ENCODE measurements at places on chromosomes 4 and X.

DNA sequence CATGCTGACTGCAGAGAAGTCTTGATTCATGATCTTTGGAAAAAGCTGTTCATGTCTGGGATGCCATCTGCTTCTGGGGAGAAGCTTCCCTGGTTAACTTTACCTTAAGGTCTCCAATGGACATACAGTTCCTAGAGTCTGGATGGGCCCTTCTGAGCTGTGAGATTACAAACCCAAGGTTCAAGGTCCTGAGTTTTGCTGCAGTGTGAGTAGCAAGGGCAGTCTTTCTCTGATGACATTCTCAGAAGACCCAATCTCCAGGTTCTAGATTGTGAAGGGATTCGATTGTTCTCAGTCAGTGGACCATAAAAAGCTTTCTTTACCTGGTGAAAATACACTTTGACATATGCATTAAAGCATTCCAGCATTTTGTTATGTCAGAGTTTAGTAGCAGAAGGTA is 179.2 kb downstream of the AASDH start:
- DNase-seq = no peak

GRCh38 chrX:10203617-10204016 is 46.8 kb downstream of the CLCN4 start:
- DNase-seq = no peak

- peak; percentile 25 for DNase-seq
Measured at GRCh38 chr4:86302251-86302650, 57.6 kb downstream of the MAPK10 start.

DNA sequence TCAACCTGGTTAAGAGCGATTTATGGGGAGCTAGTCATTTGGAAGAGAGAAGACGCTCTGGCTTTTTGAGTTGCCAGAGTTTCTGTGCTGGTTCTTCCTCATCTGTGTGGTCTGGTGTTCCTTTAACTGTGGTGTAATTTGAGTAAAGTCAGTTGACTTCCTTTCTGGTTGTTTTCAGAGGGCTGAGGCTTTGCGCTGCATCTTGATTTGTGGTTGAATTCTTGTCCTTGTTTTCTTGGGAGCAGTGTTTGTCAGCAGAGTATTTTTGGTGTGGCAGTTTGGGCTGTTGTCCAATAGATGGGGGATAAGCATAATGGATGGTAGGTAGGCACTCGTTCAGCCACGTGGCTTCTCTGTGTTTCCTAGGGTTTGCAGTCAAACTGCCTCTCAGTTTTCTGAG is 2143.2 kb upstream of the TENM3 start:
- DNase-seq = no peak

GRCh38 chr4:119729835-119730670 is 101.4 kb upstream of the PDE5A start:
- DNase-seq = no peak

GRCh38 chrX:51151734-51152133 is 180.9 kb upstream of the NUDT10 start:
- no peak for DNase-seq

DNA sequence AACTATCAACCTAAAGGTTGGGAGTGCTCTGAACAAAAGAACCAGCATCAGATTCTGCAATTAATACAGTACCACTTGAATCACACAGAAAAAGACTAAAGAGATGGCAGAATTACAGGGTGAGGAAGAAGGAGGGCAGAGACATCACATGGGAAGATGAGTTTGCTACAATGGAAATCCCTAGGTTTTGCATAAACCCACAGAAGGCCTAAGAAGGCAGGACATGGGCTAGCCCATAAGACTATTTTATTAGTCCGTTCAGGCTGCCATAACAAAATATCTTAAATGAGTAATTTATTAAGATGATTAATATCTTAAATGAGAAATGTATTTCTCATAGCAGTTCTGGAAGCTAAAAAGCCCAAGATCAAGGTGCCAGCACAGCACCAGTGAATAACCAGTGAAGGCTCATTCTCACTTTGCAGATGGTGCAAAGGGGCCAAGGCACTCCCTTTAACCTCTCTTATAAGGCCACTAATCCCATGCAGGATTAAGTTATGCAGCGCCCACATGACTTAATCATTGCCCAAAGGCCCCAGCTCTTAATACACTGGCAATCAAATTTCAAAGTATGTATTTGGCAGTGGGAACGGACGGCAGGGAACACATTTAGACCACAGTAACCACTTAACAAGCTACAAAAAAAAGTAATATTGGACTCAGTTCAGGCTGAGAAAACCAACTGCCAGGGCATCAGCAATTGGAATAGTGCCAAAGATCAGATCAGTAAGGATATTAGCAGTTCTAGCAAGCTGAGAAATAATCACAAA is 47.6 kb upstream of the NEUROG2 start:
- no peak for DNase-seq

DNA sequence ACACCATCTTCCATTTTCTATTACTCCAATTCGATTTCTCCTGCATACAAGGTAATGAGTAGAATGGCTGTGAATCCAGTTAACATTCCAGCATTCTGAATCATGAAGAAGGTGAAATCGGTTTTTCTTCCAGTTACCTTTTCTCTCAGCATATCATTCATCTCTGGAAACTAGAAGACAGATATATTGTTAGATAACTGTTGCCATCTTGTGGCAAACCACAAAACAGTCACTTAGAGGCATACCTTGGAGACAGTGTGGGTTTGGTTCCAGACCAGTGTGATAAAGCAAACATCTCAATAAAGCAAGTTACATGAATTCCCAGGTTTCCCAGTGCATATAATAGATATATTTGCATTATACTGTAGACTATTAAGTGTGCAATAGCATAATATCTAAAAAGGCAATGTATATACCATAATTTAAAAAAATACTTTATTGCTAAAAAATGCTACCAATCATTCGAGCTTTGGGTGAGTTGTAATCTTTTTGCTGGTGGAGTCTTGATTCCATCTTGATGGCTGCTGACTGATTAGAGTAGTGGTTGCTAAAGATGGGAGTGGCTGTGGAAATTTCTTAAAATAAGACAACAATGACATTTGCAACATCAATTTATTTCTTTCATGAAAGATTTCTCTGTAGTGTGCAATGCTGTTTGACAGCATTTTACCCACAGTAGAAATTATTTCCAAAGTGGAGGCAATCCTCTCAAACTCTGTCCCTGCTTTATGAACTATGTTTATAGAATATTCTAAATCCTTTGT is 82.1 kb downstream of the SLC39A8 start:
- peak; percentile 6 for DNase-seq

DNA sequence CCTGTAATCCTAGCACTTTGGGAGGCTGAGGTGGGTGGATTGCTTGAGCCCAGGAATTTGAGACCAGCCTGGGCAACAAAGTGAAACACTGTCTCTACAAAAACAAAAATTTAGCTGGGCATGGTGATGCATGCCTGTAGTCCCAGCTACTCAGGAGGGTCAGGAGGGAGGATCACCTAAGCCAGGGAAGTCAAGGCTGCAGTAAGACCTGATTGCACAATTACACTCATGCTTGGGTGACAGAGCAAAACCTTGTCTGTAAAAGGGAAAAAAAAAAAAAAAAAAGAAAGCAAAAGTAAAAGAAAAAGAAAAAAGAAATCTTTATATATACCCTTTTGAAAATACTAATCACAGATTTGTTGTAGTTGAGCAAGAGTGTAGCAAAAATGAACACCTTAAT is 801.0 kb upstream of the IGFBP7 start:
- no peak for DNase-seq

DNA sequence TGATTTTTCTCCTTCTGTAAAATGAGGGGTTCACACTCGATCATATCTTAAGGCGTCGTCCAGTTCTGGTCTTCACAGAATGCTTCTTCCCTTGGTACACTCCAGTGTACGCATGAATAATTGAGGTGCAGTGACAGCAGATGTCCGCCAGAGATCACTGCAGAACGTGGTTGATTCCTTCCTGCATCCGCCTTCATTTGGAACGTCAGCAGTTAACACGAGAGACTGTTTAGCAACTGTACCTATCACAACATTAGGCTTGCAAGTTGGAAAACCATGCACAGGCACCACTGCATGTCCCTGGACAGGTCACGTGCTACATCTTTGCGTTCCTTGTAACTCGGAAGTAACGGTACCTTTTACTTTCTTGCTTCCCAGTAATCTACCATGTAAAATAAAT is 66.0 kb upstream of the GEMIN8 start:
- no peak for DNase-seq

DNA sequence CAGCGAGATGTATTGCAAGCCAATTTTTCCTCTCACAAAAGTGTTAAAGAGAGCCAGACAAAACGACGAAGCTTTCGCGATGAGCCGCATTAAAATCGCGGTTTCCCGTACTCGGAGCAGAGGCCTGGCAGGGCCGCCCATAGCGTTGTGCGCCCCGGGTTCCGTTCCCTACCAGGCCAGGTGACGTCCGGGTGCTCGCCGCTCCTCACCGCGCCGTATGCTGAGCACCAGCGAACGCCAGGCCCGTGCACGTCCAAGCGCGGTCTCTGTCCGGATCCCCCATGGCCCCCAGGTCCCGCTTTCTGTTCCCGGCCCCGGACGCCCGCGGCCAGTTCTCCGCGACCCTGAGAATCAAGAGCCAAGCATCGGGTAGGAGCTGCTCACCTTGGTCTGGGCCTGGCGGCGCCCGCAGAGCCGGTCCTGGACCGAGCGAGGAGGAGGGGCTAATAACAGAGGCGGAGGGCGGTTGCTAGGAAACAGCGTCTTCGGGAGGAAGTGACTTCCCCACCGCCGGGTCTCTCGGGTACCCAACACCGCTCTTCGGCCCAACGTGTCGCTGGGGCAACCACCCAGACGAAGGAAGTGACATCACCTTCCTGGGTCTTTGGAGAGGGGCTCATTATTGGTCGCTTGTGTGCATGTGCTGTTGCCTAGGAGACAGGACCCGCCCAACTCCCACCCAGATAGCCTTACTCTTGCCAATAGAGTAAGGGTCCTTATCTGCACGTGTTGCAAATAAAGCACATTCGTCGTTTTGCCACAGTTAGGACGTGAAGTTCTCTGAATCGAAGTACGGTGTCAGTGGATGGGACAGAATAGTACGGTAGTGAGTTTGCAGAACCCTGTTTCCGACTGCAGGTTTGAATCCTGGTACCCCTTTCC is at the start of gene MAP9:
Gene MAP9 (minus strand): TSS at position 579 of the 882 bp plus-strand sequence. CDS start 1,115 bp downstream, outside the sequence.
- DNase-seq = peak; percentile 94

- DNase-seq = no peak
Measured at GRCh38 chr4:2834001-2834921, 9.4 kb upstream of the ADD1 start.

DNA sequence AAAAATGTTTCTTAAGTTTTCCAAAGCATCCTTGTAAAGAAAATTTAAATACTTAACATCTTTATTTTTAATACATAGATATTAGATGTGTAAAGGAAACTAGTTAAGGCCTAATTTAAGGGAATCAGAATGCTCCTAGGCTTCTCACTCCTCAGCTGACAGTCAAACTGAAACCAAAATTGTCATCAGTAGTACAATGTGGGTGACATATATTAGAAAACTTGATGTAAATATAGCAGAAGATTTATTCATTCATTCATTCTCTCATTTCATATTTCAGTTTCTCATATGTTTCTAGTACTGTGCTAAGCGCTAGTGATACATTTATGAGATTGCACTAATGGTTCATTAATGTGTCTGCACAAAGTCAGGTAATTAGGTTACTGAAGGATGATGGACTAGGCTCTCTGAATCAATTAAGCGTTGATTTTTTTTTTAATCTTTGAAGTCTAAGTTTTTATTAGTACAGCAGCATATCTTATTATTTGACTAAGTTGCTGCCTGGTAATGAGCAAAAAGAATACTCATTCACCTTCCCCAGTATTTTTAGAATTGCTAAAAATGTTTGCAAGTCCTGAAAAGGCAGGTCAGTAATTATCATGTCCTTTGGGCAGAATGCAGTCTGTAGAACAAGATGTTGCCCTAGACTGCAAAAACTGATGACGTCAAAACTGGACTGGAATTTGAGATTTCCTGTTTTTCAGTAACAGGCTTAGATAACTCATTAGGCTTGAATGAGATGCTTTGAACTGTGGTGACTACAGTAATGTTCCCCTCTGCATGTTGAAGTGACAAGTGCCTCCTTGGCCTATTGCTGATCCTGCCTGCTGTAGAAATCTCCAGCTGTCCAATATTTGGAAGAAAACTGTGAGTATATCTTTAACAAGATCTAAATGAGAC is 128.7 kb downstream of the ARHGAP24 start:
- no peak for DNase-seq

- no peak for DNase-seq
Measured at GRCh38 chr4:76272073-76272472, 20.6 kb downstream of the FAM47E start.

GRCh38 chr4:107734120-107734519 is 14.1 kb upstream of the PAPSS1 start:
- DNase-seq = no peak

DNA sequence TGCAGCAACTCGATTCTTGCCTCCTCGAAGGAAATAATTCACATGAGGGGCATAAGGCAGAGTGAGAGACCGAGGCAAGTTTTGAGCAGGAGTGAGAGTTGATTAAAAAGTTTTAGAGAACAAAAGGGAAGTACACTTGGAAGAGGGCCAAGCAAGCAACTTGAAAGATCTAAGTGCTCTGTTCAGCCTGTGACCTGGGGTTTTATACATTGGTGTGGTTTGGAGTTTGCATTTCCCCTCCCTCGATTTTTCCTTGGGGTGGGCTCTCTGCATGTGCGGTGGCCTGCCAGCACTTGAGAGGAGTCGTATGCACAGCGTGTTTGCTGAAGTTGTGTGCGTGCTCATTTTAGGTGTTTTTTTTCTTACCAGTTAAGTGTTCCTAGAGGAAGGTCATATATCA is 356.4 kb downstream of the KLHL4 start:
- DNase-seq = no peak

DNA sequence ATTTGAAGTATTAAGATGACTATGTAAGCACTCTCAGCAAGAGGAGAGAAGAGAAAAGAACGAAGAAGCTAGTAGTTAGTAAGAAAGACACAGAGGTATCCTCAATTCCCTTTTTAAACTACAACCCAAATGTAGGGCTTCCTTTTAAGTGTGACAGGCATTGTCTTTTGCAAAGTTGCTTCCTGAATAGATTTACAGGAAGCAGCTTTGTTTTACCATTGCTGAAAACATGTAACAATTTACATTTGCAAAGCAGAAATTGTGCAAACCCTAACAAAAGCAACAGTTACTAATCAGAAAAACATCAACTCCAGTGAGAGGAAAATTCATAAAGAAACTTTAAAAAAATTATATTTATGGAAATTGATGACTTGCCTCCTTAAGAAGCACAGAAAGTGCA is 96.4 kb downstream of the FAM13A start:
- DNase-seq = no peak
